ENCODE measurements at places on chromosomes 11 and 22.

GRCh38 chr22:29145321-29146072 is 60.2 kb upstream of the EMID1 start:
- no peak for DNase-seq

DNA sequence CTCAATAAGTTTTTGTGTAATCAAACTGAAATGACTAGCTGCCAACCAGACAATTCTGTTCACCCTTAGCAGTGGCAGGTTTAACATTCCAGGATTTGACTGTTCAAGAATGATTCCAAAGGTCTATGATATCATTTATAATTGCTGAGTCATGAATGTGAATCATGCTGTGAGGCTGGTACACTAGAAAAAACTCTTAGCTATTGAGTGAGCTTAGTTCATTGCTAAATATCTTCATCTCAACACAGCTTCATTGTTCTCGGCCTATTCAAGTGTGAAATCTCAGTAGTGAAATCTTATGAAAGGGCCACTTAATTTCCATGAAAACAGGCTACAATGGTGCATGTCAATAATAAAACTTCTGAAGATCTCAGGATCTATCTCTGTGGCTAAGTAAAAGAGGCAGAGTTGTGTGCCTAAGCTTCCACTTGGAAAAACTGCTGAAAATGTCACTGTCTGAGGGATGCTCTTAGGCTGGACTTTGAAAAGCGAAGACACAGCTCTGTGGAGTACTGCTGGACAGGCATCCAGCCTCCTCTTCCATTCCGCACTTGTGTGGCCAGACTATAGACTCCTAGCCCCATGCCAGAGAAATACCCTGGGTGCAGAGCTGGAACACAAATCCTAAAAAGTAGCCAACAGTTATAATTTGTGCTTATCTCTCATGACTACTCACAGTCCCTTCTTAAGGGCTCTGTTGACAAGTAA is 12.8 kb downstream of the AQP11 start:
- DNase-seq, result peak; percentile 74

GRCh38 chr11:73549376-73549775 is 48.5 kb downstream of the FAM168A start:
- DNase-seq, result no peak

DNA sequence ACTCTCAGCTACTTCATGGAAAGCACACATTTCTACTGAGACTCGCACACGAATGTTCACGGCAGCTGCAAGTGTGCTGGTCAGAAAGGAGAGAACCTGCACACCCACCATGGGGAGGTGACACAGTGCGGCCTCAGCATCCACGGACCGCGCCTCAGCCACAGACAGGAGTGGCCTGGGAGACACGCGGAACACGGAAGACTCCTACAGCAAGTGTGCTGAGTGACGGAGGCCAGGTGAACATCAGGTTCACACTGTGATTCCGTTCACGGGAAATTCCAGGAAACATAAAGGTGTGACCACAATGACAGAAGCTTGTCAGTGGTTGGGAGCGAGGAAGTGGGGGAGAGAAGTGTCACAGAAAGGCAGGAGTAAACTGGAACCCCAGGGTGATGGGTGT is 13.3 kb upstream of the MOB2 start:
- no peak for DNase-seq

DNA sequence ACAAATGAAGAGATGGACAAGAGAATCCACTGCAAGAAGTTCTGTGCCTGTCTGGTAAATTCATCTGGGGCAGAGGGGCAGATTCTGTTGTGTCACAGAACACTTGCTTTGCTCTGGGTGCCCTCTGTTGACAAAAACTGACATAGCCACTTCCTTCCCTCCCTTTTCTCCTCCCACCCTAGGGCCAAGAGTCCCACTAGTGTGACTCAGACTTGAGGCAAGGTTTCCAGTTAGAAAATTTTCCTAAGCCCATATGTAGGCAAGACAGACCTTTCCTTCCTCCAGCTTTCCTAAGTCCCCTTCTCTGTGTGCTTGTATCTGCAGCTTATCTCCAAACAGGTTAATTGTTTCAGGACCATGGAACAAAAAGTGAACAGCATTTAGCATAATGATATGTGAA is 106.8 kb downstream of the RBFOX2 start:
- peak; percentile 75 for DNase-seq

DNA sequence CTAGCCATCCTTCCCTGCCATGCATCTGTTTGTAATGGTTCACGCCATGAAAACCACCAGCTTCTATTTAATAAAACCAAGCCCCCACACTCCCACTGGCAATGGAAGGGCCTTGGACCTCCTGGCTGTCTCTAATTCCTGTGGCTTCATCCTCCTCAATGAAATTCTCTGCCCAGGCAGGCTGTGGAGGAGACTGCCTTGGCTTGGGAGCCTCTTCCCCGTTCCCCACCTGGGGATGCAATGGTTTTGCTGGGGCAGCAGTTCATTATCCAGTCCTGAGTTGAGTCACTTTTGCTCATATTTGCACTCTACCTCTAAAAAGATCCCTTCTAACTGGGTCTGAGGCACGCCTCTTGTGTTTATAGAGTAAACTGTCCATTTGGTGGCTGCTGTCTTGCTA is 515.8 kb downstream of the NTM start:
- DNase-seq, result no peak

All from non-pigmented ciliary epithelial cell (primary cell).